ENCODE measurements at places on chromosomes 2 and 18.
A peak's percentile ranks its signal among the peaks of the same experiment; 100 is the strongest.

GRCh38 chr2:72089028-72089427 is 58.6 kb downstream of the CYP26B1 start:
- H3K4me1 ChIP-seq = no peaks in the 10 kb centered on the region
- no peak for DNase-seq
- H3K27me3 ChIP-seq = no peaks in the 10 kb centered on the region
- no peak overlapping the region for H3K27ac ChIP-seq

DNA sequence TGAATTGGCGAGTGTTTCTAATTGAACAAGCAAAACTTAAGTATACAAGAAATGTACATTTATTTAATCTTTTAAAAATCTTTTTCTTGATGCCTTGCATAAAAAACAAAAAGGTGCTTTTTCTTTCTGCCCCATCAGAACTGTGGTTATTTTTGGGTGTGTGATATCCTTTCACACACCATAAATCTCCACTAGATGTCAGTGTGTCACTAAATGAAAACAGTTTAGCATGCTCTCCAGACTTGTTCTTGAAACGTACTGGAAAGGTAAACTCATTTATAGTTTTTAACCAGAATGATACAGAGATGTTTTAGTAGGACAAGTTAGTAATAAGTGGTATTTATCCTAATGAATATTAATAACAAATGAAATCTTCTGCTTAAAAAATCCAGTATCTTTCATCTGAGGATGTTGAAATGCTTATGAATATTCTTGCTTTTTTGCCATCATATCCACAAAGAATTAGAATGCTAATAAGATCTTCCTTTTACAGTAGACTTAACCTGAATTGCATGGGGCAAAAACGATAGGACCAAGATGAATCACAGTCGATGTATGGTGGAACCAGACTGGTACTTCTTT is 96.8 kb downstream of the UBE2E3 start:
- H3K36me3 ChIP-seq = peaks cover 2% of the 10 kb centered on the region
- H3K4me3 ChIP-seq = no peak overlapping the region
- no peaks in the 10 kb centered on the region for H3K27me3 ChIP-seq

DNA sequence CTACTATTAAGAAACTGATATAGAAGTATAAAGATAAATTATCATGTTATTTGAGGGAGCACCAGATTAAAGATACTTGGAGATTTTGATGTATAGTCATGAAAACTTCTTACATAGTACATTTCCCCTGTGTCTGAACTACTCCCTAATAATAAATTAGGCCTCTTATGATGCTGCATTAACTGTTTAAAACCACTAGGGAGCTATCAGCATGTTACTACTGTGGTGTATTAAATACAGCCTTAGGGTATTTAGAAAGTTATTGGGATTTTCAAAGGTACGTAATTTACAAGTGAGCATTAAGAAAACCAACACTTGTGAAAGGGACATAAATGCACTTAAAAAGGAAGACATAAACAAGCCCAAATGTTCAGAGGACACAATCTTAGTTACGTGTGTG is 714.0 kb downstream of the EPHA4 start:
- H3K27me3 ChIP-seq = no peaks in the 10 kb centered on the region
- H3K4me3 ChIP-seq = no peak overlapping the region
- H3K27ac ChIP-seq = no peak overlapping the region
- H3K4me1 ChIP-seq = no peaks in the 10 kb centered on the region

- no peaks in the 10 kb centered on the region for H3K4me1 ChIP-seq
- peaks cover 4% of the 10 kb centered on the region for H3K27me3 ChIP-seq
- H3K27ac ChIP-seq = no peak overlapping the region
- no peaks in the 10 kb centered on the region for H3K36me3 ChIP-seq
Observed at GRCh38 chr2:234512884-234513669, 16.2 kb upstream of the ARL4C start.

- H3K4me3 ChIP-seq = no peak overlapping the region
- no peaks in the 10 kb centered on the region for H3K36me3 ChIP-seq
- H3K27ac ChIP-seq = no peak overlapping the region
- no peaks in the 10 kb centered on the region for H3K27me3 ChIP-seq
Observed at GRCh38 chr2:590214-591175, 86.7 kb downstream of the TMEM18 start.

GRCh38 chr2:46385786-46386577 is 88.8 kb downstream of the EPAS1 start:
- H3K4me3 ChIP-seq = no peak overlapping the region
- peaks cover 2% of the 10 kb centered on the region for H3K4me1 ChIP-seq
- no peaks in the 10 kb centered on the region for H3K27me3 ChIP-seq
- peak overlapping the region; percentile 56 for H3K27ac ChIP-seq

DNA sequence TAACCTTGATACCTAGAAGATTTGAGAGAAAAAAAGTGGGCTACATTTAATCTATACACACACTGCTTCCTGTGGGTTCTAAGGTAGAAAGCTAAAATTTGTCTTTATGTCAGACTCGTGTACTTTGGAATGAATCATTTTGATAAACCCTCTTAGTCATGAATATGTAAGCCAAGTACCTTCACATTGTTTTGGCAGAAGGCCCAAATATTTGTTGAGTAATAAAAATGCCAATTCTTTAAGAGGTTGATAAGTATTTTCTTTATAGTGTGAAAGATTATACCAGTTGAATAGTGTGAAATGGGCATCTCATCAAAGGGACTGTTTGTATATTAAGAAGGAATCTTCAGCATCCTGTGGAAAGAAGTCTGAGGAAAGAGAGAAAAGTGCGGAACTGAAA is 1464.7 kb upstream of the ZEB2 start:
- no peak overlapping the region for H3K27ac ChIP-seq
- no peaks in the 10 kb centered on the region for H3K36me3 ChIP-seq
- no peaks in the 10 kb centered on the region for H3K27me3 ChIP-seq
- no peak overlapping the region for H3K4me3 ChIP-seq

DNA sequence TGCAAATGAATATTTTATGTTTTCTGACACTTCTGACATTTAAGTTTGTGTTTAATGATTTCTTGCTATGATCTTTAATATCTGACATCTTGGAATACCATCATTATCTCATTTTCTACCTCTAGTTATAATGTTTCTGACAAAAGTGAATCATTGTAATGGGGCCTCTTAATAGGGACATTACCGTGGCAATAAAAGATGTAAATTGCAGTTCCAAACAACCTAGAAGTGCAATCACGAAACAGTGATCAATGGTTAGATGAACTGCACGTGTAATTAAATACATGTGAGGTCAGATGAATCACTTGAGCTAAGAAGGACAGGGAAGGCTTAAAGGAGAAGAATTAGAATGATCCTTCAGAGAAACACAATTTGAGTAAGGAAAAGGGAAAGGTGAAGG is 1078.3 kb downstream of the DPP10 start:
- DNase-seq = no peak
- H3K4me1 ChIP-seq = no peaks in the 10 kb centered on the region
- H3K27ac ChIP-seq = no peak overlapping the region
- no peak overlapping the region for H3K4me3 ChIP-seq
- H3K27me3 ChIP-seq = no peaks in the 10 kb centered on the region
- no peaks in the 10 kb centered on the region for H3K36me3 ChIP-seq

GRCh38 chr18:23377669-23378301 is 75.3 kb upstream of the RIOK3 start:
- no peak overlapping the region for H3K4me3 ChIP-seq
- peak; percentile 31 for DNase-seq
- H3K4me1 ChIP-seq = no peaks in the 10 kb centered on the region

- peaks cover 3% of the 10 kb centered on the region for H3K4me1 ChIP-seq
- no peaks in the 10 kb centered on the region for H3K36me3 ChIP-seq
- peaks cover 5% of the 10 kb centered on the region for H3K27me3 ChIP-seq
- peak; percentile 53 for DNase-seq
Observed at GRCh38 chr2:178191004-178191508, 3.3 kb upstream of the OSBPL6 start.

DNA sequence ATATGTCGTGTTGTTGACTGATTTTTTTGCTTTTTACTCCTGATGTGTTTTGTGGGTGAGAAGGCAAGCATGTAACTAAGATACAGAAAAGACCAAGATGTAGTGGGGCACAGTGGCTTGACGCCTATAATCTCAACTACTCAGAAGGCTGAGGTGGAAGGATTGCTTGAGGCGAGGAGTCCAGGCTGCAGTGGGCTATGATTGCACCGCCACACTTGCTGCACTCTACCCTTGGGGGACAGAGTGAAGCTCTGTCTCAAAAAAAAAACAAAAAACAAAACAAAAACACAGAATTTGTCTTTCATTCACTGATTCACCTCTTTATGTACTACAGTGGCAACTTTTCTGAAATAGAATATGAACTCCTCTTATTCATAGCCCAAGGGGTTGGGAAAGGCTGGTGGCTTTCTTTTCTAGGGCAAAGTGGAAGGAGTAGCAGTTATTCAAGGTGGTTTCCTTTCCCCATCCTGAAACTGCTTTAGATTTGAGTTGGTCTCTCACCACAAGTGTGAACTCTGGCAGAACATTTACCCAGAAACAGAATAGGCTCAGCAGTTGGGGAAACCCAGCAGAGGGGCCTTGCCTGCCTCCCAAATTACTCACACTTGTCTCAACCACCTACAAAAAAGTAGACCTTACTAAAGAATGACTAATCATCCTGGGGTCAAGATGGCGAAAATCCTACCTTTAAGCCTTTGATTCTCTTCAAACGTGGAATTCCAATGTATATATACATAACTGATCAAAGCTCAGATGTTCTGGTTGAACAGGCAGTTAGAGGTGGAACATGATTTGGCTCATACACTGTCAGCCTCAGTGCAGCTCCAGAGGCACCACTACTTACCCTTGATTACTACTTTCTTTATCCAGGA is 6.5 kb downstream of the TANK start:
- H3K27ac ChIP-seq = no peak overlapping the region
- H3K36me3 ChIP-seq = peaks cover 28% of the 10 kb centered on the region
- no peak for DNase-seq
- peaks cover 40% of the 10 kb centered on the region for H3K4me1 ChIP-seq
- H3K27me3 ChIP-seq = no peaks in the 10 kb centered on the region

- no peaks in the 10 kb centered on the region for H3K36me3 ChIP-seq
- H3K27me3 ChIP-seq = peaks cover 13% of the 10 kb centered on the region
- no peak overlapping the region for H3K27ac ChIP-seq
- no peak overlapping the region for H3K4me3 ChIP-seq
Observed at GRCh38 chr2:26853751-26854150, 5.8 kb downstream of the DPYSL5 start.

Data from common myeloid progenitor, CD34-positive (primary cell).